ELR (cell line): ENCODE measurements at places on chromosomes 2 and 18.
A peak's percentile ranks its signal among the peaks of the same experiment; 100 is the strongest.

DNA sequence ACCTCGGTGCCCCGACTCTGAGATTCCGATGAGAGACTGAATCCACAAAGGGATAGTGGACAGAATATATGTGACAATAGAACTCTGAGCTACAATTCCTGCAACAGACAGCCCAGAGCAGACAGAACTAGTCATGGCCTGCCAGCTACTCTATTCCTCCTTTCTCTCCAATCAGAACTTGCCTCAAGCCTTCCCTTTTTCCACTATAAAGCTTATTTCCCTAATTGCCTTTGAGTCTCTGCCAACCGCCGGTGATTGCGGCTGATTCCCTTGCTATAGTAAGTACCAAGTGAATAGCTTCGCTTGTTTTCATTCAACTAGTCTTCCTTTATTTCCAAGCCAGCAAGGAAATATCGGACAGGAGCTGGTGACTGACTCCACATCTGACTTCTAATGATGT is 96.8 kb downstream of the DSC3 start:
- DNase-seq: no peak

GRCh38 chr2:140442319-140442718 is 1662.1 kb upstream of the NXPH2 start:
- peak; percentile 62 for DNase-seq

DNA sequence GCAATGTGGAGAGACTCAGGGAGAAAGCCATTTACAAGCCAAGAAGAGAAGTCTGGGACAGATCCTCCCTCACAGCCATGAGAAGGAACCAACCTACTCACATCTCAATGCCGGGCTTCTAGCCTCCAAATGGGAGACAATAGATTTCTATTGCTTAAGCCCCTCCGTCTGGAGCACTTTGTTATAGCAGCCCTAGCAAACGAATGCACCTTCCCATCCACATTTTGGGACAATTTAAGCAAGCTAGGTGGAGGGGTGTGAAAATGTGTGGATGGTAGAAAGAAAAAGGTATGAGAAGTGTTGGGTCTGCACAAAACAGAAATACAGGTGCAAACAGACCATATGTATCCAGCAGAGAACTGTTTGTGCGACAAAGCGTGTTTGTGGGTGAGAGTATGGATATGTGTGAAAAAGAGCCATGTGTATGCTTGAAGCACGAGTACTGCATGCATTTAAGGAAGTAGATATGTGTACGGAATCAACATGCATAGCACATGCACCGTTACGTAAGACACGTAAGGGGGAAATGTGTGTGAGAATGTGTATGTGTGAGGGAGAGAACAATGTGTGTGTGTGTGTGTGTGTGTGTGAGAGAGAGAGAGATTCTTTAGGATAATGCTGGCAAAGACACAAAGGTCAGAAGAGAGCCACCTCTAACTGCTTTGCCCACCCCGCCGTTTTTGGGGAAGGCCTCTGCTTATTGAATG is 13.1 kb upstream of the E2F6 start:
- DNase-seq: no peak

- DNase-seq: peak; percentile 48
Observed at GRCh38 chr18:51235009-51235789, 37.7 kb upstream of the MEX3C start.

GRCh38 chr2:69291004-69291650 is 95.9 kb downstream of the GFPT1 start:
- no peak for DNase-seq

GRCh38 chr18:5611221-5611620 is 67.4 kb upstream of the EPB41L3 start:
- no peak for DNase-seq

DNA sequence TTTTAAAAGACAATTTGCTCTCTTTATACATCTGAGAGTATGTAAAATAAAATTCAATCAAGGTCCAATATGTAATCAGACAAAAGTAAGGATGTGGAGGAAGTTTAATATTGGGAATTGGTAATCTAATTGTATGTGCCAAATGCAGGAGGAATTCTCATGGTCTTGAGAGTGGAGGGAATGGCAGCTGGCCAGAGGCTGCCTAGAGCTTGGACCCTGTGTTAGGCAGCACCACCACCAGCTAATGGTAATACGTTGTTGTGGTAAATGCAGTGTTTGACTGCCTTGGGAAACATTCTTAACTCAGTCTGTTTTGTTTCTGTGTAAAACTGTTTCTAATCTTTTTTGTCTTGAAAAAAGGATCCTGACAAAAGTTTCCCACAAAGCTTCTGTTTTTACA is 30.0 kb downstream of the GALNT1 start:
- DNase-seq: no peak

DNA sequence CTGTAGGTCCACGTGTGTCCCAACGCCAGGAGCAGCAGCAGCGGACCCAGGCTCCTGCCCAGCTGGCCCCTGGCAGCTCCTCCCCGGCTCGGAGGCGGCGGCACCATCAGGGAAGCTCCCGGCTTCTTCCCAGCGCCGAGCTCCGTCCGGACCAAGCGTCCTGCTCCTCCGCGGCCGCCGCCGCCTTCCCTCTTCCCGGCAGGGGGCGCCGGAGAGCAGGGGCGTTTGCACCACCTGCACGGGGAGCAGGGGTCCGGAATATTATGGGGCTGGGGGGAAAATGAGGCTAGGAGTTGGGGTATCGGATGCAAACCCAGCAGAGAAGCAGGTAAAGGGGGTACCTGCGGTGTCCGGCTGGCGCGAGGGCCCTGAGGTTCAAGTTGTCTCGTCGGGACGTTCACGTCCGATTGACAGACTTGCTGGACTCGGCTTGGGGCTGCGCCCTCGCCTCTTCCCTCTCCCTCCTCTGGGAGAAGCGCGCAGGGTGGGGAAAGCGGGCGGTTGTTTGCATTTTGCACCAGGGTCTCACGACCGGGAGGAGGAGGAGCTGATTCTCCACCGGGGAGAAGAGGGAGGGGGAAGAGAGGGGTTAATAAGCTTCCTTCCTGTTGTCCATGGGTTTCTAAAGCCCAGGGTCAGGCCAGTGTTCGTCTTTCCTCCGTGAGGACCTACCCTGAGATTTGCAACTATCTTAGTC is at the start of gene CCBE1:
Gene CCBE1, minus strand, starts transcription at position 188 of the 697 bp plus-strand sequence.
- DNase-seq: peak; percentile 92
